Memory B cell (primary cell): ENCODE measurements at places on chromosomes 1 and 21.

DNA sequence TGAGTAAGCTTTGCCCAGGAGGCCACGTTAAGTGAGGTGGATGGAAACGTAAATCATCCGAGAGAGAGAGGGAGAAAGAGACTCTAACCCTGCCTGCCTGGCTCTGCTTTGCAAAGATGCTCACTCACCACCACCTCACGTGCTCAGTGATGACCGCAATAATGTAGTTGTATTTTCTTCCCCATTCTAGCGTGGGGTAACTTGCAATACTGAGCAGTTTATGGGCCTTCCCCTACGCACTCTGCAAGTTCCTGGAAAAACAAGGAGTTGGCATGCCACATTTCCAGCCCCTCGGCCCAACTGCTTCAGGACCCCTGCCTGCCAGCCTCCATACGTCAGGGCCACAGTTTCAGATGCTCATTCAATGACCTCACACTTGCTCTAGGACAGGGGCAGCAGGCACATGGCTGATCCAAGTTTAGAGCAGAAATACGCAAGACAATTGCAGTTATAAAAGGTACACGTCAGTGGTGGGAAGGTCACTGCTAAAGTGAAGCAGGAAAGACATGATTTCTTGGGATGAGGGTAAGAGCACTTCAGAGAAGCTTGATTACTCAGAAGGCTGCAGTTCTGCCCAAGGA, 112.5 kb upstream of the RAB4A start:
- DNase-seq = no peak

- DNase-seq = no peak
Observed at GRCh38 chr1:7152655-7153054, 367.4 kb downstream of the CAMTA1 start.

GRCh38 chr21:30234643-30235042, 18.7 kb upstream of the CLDN8 start:
- no peak for DNase-seq

DNA sequence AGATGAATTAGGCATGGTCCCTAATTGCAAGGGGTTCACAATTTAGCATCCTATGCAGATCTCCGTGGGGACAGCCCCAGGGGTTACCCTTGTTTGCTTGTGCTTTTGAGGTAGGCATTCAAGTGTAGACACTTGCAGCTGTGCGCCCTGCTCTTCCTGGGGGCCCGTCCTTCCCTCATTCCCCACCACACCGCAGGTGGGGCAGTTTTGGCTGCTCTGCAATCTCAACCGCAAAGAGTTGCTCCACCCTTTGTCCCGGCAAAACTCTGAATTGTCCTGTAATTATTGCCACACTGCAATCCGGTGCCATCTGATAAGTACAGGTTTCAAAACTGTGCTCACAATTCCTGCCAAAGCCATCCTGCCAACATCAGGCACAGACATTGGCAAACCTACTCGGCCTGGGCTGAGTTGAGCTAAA, 65.4 kb upstream of the LYST start:
- DNase-seq = no peak
